ENCODE measurements at places on chromosomes 5 and 9. TPM values are rescaled to one million over a fixed set of nuclear protein-coding genes. Genes with fewer than 3 reads are reported as not detected.

Gene TSLP
- total RNA-seq = 8.7 TPM

Gene ENTREP1
- total RNA-seq = 24.8 TPM

Gene GPRIN1
- 0.27 TPM for total RNA-seq

Gene GTF3C5
- total RNA-seq = 22.9 TPM

Gene ADAMTS2
- total RNA-seq = 9.6 TPM

Gene TICAM2
- 3.1 TPM for total RNA-seq

Gene CDC37L1
- 32.1 TPM for total RNA-seq

Gene GGTA1
- 13.7 TPM for total RNA-seq

Gene PCDHGA9
- total RNA-seq = 8.4 TPM

Data from heart left ventricle (tissue), 16 donors.